LoVo (cell line): ENCODE measurements at places on chromosomes 2 and 18.

DNA sequence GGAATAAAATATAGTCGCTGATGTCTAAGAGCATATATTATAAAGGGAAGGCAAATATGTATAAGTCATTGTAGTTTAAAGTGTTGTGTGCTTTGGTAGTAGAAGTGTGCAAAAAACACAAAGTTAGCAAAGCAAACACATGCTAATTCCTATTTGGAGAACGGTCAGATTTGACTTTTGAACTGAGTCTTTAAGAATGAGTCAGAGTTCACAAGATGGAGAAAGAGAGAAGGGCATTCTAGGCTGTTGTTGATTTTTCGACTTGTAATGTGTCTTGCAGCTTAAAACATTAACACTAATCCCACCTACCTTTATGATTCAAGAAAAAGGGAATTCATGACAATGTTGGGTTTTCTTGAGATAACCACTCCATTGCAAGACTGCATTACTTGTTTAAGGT, 98.1 kb downstream of the CRIM1 start:
- DNase-seq, result no peak

DNA sequence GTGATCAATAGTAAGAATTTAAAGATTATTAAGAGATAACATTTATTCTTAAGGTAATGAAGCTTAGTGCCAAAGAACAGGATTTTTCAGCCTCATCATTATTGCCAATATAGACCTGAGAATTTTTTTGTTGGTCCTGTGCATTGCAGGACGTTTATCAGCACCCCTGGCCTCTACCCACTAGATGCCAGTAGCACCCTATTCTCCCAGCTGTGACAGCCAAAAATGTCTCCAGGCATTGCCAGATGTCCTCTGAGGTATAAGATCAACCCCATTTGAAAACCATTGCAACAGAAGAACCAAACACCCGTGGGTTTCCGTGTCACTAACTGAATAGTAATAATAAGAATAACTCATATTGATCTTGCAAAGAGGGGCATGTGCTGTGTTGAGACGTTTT, 700.0 kb upstream of the SOX11 start:
- DNase-seq, result no peak

DNA sequence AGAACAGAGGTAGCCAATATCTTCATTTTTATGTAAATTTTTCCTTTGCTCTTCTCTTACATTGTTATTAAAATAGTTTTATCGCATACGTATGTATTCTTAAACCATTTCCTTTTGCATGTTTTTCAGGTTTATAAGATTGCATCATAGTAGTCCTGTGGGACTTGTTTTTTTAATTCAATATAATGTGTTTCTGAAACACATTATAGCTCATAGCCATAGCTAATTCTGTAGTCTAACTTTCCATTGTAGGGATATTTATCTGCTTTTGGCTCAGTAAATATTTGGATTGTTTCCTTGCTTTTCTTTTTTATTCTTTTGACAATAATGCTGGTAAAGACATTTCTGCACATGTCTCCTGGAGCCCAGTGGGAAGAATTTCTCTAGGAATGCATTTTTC, 484.3 kb downstream of the PTPRM start:
- no peak for DNase-seq

DNA sequence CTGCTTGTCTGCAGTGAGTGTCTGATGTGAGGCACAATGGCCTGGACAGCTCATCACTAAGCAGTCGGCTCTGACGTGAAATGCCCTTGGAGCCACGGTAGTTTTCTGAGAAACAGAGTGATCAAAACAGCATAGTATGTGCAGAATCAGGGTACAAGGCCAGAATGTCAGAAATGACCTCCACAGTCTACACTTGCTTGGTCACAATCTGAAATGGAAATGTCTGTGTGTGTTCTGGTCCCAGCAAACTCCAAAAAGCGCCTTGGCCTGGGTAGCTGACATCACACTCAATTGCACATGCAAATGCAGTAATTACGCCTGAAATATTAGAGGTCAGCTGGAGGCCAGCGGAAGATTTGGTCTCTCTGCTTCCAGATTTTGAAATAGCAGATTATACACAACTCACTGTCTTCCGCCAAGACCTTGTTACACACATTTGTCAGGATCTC, 95.4 kb downstream of the CTAGE1 start:
- no peak for DNase-seq

GRCh38 chr18:72993250-72993649, 125.5 kb upstream of the NETO1 start:
- DNase-seq, result no peak

DNA sequence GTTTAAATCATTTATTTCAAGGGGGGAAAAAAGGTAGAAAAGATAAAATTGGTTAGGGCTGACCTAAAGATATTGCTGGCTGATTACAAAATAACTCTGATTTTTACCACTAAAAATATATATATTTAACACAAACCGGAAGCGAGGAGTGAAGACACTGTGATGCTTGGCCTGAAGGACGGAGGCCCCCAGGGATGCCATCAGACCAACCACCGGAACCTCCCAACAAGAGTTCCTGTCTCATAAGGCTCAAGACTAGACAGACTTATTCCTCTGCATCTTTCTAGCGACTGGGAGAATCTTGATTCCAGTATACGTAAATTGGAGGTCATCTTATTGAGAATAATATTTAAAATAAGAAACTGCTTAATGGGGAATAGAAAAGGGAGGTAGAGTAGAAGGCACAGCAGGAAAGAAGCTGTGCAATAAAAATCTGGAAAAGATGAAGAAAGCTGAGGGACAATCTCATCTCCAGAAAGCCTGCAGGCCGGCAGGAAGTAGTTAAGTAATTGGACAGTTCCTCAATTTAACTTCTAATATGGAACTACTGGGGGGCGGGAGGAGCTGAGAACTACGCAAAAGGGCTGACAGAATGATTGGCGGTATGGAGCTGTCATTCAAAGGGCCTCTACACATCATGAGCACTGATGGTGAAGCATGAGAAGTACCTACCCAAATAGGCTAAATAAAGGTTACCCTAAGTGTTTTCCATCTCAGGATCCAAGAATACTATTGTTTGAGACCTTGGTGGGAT, 91.1 kb downstream of the DTNB start:
- no peak for DNase-seq

GRCh38 chr2:100744184-100744583, 75.8 kb upstream of the NPAS2 start:
- no peak for DNase-seq

- no peak for DNase-seq
Observed at GRCh38 chr2:136225950-136226835, 108.2 kb upstream of the CXCR4 start.

GRCh38 chr18:13470516-13471197, 252.1 kb downstream of the LDLRAD4 start:
- DNase-seq, result no peak

DNA sequence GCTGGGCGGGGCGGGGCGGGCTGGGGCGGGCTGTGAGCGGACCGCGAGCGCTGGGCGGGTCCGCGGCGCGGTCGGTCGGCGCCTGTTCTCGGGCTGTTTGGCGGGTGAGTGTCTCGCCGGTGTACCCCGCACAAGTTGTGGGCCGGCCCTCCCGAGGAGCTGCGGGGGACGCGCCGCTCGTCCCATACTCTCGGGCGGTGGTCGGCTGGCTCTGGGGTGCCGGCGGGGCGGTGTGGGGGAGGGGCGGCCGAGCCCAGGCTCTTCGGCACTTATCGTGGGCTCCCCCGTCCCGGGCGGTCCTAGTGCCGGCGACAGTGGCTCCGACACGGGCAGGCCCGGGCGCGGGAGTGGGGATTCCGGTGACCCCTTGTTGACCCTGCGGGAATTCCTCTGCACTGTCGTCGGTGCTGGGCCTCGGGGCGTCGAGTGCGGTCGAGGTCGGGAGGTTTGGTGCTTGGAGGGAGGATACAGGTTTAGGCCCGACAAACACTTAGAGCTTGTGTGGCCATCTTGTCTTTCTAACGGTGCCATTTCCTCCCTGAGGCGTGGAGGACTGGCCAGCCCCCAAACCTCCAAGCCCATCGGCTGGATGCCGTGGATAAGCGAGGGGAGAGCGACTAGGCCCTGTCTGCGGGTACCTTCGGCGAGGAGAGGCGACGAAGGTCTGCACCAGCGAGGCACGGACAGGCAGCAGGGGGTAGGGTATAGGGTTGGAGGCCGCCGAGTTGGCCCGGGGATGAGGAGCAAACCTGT, at the start of gene SEPTIN2:
SEPTIN2 (plus strand) TSS at position 47 of the 753 bp plus-strand sequence. CDS start 8,308 bp downstream, outside the sequence.
- peak; percentile 34 for DNase-seq

DNA sequence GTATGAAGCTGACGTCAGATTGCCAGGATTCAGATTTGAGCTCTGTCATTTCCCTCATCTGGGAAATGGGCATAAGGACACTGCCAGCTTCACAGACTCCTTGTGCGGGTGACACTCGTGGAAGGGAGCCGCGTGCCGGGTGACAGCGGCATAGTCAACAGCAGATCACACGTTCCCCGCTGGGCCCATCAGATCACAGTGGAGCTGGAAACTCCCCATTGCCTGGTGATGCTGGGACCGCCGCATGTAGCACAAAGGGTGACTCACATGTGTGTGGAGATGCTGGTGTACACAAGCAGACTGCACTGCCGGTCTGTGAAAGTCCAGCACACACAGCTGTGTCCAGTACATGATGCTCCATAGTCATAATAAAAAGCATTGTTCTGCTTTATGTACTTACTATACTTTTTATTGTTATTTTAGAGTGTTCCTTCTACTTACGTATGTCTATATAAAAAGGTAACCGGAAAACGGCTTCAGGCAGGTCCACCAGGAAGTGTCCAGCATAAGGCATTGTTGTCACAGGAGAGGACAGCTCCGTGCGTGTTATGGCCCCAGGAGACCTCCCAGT, 31.8 kb downstream of the SALL3 start:
- DNase-seq, result no peak
